WERI-Rb-1 (cell line): ENCODE measurements at places on chromosomes 7 and 10.

GRCh38 chr10:17239345-17240085 is 11.5 kb downstream of the VIM start:
- no peak for DNase-seq

DNA sequence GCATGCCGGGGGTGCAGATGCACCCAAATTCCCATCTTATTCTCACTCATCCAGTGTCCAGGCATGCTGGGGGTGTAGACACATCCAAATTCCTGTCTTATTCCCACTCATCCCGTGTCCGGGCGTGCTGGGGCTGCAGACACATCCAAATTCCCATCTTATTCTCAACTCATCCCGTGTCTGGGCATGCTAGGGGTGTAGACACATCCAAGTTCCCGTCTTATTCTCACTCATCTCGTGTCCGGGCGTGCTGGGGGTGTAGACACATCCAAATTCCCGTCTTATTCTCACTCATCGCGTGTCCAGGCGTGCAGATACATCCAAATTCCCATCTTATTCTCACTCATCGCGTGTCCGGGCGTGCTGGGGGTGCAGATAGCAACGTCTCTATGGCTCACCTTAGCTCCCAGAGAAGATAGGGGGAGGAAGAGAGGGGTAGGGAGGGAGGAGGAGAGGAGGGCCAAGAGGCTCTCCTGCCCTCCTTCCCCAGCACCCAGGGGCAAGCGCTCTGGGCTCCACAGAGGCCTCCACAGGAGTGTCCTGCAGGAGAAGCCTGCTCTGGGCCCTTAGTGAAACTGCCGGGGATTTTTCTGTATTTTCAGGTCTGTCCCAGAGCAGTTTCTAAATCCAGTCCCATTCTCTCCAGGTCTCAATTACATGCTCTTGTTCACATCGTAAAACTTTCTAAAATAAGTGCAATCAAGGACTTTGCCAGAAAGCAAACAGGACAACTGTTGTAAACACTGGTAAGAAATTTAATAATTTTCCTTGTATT is 210.8 kb downstream of the DIP2C start:
- DNase-seq, result no peak

DNA sequence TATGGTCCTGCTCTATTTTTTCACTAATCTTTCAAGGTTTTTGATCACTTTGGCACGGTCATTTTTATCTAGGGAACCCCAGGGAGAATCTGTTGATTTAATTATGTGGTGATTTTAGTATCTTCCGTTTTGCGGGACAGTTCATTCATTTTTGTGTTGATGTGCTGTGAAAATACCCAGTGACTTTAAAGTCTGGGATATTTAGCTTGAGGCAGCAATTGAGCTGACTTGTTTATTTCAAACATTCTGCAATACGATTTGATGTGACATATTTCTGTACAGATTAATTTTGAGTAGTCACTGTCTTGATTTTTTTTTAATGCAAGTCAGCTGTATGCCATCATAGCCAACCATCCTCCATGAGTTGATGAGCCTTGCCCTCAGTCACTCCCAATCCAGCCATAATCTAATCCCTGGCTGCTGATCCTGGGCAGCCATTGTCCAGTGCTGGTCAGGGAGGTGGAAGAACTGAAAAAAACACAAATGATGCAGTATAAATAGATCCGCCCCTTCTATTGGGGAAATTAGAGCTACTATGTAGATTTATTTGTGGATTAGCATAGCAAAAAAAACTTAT is 183.4 kb downstream of the CCSER2 start:
- no peak for DNase-seq

DNA sequence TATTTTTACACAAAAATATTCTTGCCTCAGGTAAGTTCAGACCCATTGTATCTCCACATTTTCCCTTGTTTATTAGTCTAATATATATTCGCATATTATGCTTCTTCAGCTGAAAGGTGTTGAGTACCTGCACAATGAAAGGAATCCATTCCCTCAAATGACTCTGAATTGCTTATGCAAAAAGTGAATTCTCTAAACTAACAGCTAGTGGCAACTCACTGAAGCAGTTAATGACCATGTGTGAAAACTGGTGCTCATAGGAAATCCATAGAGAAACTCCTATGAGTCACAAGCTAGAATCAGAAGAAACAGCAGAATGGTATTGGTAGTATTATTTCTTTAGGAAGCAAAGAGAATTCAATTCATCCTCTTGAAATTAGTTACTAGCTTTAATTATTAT is 33.5 kb upstream of the RNF148 start:
- no peak for DNase-seq
